8988T (cell line): ENCODE measurements at places on chromosomes 6 and 20.

DNA sequence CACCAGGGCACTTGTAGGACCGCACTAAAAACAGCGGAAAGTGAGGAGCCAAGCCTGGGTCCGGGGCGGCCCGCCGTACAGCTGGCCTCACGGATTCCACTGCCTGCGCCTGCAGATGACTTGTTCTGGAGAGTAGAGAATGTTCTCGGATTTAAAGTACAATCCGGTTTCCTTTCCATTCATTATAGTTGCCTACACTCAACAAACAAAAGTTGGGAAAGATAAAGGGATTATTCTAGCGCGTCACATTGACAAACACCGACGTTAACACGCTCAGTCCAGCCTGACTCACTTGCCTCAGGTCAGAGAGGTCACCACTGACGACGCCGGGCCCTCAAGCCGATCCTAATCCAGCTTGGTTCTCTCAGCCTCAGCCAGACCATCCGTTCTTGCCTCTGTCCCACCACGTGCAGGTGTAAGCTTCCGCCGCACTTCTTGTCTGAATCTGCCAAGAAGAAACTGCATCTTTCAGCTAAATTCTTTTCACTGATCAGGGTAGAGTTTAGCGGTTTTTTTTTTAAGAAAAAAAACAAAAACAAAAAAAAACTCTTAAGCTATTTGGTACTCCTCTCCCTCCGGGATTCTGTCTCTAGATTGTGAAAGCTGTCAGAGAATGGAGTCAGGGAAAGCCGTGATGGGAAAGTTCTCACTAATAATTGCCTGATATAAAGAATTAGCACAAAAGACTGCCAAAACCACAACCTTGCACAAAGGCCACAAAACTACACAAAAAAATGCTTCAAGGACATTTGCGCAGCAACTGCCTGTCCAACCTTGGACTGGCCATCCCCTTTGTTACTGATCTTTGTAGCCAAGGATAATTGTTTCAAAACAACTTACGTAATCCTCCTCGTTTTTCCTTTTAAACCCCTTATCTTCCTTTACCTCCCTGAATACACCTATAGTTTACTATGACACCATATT, 1.1 kb upstream of the PHF10 start:
- peak; percentile 33 for DNase-seq

DNA sequence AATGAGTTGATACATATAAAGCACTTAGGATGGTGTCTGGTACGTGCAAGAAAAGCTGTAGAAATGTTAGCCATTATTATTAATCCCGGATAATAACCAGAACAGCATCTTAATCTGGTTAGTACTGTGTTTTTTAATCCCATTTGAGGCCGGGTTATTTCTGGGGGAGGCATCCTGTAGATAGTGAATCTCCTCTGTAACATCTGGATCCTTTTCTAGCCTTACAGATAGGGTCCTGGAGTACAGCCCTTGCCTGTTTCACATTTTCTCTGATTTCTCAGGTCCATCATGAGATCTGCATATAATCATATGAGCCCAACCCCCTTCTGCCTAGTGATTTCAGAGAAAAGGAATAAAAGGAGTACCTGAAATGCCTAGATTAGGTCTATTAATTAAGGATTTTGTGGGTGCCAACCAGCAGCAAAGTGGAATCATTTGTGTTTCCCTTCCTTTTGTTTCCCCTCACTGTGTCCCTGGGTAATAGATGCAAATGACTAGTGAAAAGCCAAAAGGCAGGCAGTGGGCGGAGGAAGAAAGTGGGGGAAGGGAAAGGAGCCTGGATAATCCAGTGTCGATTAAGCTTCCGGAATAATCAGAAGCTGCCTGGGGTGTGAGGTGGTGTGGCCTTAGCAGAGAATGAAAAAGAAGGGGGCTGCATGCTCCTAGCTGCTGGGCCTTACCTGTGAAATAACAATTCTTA, 88.9 kb downstream of the SOBP start:
- DNase-seq: no peak

GRCh38 chr6:155041741-155042279, 46.7 kb downstream of the TIAM2 start:
- DNase-seq: no peak

DNA sequence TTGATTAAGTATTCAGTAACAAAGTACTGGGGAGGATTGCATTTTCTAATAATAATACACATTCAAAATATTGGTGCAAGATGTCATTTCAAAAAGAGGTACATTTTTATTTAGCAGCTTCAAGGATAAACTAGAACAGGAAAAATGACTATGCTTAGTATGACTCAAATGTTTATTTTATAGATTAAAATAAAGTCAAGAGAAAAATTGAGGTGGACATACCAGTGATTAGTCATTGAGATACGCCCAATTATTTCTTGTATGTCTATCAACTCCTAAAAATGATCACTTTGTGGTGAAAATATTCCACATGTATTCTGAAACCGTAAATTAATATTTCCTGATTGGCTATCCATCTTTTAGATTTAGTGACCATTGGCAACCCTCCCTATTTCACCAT, 96.7 kb downstream of the PHF3 start:
- DNase-seq: no peak

DNA sequence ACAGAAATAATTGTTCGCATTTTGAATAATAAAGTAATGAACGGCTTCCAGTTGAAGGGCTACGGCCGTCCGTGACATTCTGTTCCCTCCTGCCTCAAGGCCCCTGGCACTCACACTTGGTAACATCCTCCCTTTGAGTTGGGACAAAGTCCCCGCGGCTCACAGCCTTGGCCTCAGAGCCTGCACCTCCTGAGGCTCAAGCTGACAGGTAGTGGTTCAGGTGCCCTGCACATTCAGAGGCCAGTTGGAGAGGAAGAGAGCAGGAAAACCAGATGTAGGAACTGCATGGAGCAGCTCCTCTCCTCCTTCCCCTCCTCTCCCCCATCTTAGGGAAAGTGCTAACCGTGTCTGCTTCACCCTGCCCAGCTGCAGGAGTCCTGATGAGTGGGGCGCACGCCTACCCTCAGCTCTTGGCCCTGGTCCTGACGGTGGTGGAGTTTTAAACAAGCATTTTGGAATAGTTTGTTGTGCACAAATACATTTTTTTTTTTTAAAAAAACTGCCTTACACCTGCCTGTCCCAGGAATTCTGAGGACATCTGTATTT, 393.1 kb downstream of the SMOC2 start:
- no peak for DNase-seq
